ENCODE measurements at places on chromosomes 13 and 19. TPM values are rescaled to one million over a fixed set of nuclear protein-coding genes. Genes with fewer than 3 reads are reported as not detected.

- H3K4me3 ChIP-seq: no peak overlapping the region
- H3K27me3 ChIP-seq: no peaks in the 10 kb centered on the region
- H3K4me1 ChIP-seq: peaks cover 59% of the 10 kb centered on the region
- H3K27ac ChIP-seq: no peak overlapping the region
- no peak for DNase-seq
These were observed 3.7 kb upstream of the DOCK9 start for GRCh38 chr13:98981369-98982080.

- H3K4me3 ChIP-seq: no peak overlapping the region
- no peaks in the 10 kb centered on the region for H3K36me3 ChIP-seq
- DNase-seq: no peak
- no peak overlapping the region for H3K27ac ChIP-seq
These were observed 38.9 kb upstream of the MEDAG start for GRCh38 chr13:30867089-30867669.

DNA sequence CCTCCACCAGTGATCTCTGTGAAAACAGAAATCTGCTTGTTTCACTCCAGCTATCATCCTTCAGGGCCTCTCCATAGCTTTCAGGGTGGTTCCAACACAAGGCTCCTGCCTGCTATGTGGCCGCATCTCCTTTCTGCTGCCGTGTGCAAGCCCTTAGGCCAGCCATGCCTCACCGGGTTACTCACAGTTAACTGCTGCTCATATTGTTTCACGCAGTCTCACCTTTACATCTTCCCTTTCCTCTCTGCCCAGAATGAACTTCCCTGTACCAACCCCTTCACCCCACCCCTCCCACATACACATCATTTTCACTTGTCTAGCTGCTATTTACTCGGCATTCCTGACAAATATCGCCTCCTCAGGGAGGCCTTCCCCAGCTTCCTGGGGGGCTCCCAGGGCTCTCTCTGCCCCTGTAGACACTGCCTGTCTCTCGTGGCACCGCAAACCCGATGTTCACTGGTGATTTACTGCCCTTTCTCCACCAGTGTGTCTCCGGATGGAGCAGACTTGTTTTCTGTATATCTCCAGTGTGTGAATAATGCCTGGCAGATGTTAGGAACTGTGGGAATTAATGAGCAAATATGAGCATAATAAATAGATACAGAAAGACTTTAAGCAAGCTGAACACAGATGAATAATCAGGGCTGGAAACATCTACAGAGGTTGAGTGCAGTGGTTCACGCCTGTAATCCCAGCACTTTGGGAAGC lies 39.3 kb upstream of the GPR183 start:
- H3K4me1 ChIP-seq: peaks cover 58% of the 10 kb centered on the region
- peaks cover 32% of the 10 kb centered on the region for H3K36me3 ChIP-seq
- no peak overlapping the region for H3K4me3 ChIP-seq
- DNase-seq: no peak
- no peaks in the 10 kb centered on the region for H3K27me3 ChIP-seq
- H3K27ac ChIP-seq: no peak overlapping the region

DNA sequence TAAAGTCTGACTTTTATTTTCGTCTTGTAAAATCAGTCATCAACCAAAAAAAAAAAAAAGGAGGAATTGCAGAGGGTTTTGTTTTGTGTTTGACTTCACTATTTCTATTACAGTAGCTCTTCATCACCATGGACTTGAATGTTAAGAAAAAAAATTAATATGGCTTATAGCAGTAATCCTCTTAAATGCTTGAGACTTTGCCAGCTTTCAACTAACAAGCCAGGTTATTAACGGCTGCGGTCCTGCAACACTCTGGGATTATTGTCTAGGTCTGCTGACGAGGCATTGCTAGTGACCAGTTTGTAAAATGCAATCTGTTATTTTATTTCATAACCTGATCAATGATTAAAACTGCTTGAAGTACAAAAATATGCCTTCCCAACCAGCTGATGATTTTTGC lies 647.2 kb upstream of the KLHL1 start:
- no peak for DNase-seq
- no peak overlapping the region for H3K4me3 ChIP-seq

DNA sequence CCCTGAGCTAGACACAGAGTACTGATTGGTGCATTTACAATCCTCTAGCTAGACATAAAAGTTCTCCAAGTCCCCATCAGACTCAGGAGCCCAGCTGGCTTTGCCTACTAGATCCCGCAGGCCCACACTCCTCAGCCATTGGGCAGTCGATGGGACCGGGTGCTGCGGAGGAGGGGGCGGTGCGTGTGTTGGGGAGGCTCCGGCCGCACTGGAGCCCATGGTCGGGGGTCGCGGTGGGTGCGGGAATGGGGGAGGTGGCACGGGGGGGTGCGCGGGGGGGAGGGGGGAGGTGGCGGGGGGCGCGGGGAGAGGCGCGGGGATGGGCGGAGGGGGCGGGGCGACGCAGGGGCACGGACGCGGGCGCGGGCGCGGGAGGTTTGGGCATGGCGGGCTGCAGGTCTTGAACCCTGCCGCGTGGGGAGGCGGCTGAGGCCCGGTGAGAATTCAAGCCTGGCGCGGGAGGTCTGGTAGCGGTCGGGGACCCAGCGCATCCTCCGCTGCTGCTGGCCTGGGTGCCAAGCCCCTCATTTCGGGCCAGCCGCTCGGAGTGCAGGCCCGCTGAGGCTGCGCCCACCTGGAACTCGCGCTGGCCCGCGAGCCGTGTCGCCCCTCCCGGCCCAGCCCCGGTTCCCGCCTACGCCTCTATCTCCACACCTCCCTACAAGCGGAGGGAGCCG lies 674.1 kb downstream of the SLITRK5 start:
- H3K27me3 ChIP-seq: no peaks in the 10 kb centered on the region
- H3K36me3 ChIP-seq: no peaks in the 10 kb centered on the region
- no peak overlapping the region for H3K4me3 ChIP-seq
- no peaks in the 10 kb centered on the region for H3K4me1 ChIP-seq

DNA sequence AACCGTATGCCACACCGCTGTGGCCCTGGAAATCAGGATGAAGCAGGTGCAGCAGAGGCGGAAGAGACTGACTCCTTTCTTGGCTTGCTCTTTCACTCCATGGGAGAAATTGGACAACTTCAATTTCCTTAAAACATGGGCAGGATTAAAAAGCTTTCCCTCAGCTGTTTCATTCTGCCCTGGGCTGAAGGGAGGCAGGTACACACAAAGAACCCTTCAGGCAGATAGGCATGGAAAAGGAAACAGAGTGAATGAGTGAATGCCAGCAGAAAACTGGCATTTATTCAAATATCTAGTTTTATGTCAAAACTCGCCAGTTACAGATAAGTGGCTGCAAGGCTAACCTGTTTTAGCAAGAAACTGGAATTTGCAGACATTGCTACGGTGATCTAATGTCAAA lies 71.0 kb upstream of the SLC15A1 start:
- no peaks in the 10 kb centered on the region for H3K27me3 ChIP-seq
- H3K27ac ChIP-seq: no peak overlapping the region
- H3K36me3 ChIP-seq: peaks cover 31% of the 10 kb centered on the region
- DNase-seq: no peak
- no peak overlapping the region for H3K4me3 ChIP-seq

PINLYP gene
- total RNA-seq: 13.8 TPM

DNA sequence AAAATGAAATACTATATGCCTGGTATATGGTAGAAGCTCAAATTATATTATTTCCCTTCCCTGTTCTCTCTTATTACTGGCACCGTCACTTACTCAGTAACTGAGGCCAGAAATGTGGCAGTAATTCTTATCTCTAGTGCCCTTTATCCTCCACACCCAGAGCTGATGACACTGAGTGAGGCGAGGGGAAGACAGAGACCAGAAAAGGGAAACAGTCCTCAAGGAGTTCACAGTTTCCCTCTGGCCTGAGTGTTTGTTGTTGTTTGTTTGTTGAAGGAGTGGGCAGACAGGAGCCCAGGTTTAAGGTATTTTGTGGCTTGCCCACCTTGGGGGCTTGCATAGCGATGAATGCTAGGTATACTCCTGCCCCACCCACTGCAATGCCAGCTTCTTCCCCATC lies 101.5 kb upstream of the FNDC3A start:
- H3K36me3 ChIP-seq: no peaks in the 10 kb centered on the region
- no peak for DNase-seq
- H3K27ac ChIP-seq: no peak overlapping the region
- no peaks in the 10 kb centered on the region for H3K4me1 ChIP-seq
- H3K4me3 ChIP-seq: no peak overlapping the region

TEX26 gene
- total RNA-seq: not detected

HIPK4 gene
- not detected for total RNA-seq

TJP3 gene
- total RNA-seq: 1.7 TPM

Measured in CD8-positive, alpha-beta memory T cell (primary cell).